ENCODE measurements at places on chromosomes 12 and 14.
A peak's percentile ranks its signal among the peaks of the same experiment; 100 is the strongest.

- DNase-seq = peak; percentile 25
Observed at GRCh38 chr12:114852976-114853529, 169.1 kb upstream of the TBX3 start.

GRCh38 chr14:99855271-99855670 is 62.1 kb downstream of the EML1 start:
- DNase-seq = no peak

- no peak for DNase-seq
Observed at GRCh38 chr14:91186515-91187066, 57.9 kb downstream of the GPR68 start.

DNA sequence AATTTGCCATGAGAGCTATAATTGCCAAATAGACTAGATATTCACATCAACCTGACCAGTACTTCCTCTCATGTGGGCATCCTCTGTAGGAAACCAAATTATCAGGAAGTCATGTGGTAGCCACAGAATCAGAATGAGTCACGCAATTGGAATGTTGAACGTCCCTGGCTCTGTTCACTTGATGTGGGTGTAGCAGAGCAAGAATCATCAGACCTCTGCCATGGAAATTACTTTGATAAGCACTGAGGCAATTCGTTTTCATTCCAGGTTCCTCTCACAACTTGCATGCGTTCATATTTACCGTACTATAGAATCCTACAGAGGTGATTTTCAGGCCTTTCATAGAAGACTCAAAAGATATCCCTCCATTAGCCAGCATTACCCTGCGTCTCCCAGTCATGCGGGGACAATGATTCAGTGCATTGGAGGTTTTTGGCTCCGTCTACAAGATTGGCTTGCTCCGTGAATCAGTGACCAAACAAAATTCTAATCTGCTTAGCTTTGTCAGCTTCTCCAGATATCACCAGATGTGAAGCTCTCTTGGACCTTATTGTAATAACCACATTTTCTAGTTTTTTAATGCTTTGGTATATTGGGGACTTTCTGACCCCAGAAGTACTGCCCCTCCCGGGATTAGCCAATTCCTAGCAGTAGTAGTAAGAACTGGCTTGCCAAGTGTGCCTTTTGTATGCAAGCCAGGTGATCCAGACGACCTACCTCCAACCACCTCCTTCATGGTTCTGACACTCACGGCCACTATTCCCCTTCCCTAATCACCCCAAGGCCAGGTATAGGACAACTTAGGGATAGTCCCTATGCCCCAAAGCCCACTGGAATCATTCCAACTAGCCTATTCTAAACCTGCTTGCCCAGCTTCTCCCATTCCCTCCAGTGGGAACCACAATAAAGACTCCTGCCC is 133.4 kb downstream of the KICS2 start:
- DNase-seq = peak; percentile 97

DNA sequence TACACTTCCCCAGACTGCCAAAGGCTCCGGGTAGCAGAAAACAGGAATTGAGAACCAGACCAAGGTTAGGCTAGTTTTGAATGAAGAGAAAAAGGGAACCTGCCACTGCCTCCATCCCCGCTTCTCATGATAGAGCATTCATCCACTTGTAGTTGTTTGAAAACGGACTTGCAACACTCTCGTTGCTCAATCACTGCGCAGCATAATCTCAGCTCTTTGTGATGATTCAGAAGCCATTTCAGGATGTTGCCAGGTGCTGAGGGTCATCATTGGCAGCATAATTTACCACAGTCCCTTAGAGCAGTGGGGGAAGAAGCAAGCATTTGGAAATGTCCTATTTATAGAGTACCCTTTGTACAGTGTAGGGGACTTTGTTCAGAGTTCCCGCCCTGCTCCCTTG is 25.6 kb downstream of the KCNK13 start:
- DNase-seq = no peak

GRCh38 chr12:76560086-76560491 is 518 bp upstream of the OSBPL8 start:
- DNase-seq = no peak

GRCh38 chr12:81206429-81206828 is 128.6 kb downstream of the ACSS3 start:
- DNase-seq = no peak

- no peak for DNase-seq
Observed at GRCh38 chr14:49881350-49882001, 11.4 kb upstream of the ARF6 start.

DNA sequence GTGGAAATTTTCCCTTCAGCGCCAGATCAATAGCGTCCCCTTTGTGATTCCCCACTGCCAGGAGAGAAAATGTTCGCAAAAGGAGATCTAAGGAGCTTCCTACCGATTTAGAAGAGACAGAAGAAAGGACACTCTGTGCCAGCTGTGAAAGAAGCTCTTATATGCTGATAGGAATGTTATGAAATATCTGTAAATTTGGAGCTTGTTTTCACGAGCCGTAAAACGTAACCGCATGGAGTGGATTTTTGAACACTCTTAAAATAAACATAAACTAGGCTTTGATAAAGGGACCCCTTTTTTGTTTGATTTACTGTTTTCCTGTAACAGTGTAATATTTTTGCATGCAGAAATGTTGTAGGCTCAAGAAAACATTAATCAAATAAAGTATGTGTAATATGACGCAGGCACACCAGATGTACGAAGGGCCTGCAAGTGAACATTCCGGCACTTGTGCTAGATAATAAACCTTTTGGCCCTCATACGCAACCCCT is 346.8 kb downstream of the ETNK1 start:
- DNase-seq = no peak

DNA sequence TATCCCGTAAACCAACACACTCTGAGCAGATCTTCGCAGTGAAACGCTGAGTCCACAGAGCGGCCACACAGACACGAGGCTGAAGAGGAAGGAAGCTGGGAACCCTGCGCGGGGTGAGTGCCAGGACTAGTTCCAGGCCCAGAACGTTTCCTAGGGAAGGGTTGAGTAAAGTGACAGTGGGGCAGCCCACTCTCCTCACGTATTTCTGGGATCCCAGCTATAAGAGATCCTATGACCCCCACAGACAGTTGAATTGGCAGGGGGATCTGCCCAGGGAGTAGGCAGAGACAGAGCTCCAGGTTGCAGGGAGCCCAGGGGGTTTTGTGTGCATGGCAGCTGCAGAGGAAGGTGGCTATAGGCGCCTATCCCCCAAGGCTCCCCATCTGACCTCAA is 51.1 kb downstream of the GTF2A1 start:
- DNase-seq = no peak

DNA sequence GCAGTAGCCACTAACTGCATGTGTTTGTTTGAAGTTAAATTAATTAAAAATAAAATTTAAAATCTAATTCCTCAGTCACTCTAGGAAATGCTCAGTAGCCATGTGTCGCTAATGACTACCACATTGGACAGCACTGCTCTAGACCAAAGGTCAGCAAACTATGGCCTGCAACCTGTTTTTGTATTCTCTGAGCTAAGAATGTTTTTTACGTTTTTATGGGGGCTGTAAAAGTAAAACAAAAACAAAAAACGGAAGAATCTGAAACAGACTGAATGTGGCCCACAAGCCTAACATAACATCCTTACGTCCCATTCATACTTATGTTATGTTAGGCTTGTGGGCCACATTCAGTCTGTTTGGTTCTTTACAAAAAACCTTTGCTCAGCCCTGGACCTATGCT is 57.8 kb downstream of the LIN52 start:
- peak; percentile 5 for DNase-seq

GRCh38 chr14:89833120-89833532 is 121.4 kb downstream of the EFCAB11 start:
- DNase-seq = no peak

DNA sequence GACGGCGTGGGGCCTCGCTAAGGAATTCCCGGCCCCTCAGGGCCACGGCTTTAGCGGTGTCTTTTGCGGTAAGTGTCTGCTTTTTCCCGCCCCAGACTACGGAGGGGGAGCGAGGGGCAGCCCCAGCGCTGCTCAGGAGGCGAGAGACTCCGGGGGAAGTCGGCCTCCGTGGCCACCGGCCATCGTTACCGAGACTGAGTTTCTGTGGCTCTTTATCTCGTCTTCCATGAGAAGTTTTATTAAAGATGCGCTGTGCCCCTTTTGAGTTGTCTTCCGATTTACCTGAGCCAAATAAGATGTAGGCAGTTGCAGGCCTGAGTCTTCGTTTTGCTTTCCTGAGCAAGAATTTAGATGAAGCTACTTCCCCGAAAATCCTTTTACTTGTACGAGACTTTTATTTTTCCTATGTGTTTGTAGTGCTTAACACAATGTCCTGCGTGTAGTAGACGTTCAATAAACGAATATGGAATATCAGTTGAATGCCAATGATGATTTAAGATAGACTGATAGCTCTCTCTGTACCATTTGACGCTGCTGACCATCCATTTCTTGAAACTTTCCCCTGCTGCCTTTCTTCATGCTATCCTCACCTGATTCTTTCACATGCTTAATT is 462 bp downstream of the SRP54 start:
- no peak for DNase-seq

DNA sequence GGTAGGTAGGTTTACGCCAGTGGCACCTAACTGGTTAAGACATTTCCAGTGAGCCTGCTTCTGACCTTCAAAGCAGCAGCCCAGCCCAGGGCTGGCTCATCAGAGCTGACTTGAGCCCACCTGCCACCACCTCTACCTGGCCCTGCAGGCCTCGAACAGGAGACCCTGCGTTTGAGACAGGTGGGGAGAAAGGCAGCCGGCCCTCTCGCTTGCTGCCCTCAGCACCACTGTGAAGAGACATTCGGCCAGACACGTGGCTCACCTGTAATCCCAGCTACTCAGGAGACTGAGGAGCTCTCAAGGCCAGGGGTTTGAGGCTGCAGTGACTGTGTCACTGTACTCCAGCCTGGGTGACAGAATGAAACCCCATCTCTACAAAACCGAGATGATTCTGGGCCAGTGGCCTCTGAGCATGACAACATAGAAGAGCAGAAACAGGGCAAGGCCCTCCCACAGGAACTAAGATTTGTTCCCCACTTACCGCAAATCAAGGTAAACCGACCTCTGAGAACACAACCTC is 74.2 kb downstream of the TESC start:
- no peak for DNase-seq

- DNase-seq = no peak
Observed at GRCh38 chr14:35341751-35342488, 49.7 kb downstream of the PSMA6 start.

- DNase-seq = no peak
Observed at GRCh38 chr12:105107171-105107493, 399 bp upstream of the WASHC4 start.

GRCh38 chr14:34355584-34356263 is 106.3 kb downstream of the SPTSSA start:
- DNase-seq = peak; percentile 67

DNA sequence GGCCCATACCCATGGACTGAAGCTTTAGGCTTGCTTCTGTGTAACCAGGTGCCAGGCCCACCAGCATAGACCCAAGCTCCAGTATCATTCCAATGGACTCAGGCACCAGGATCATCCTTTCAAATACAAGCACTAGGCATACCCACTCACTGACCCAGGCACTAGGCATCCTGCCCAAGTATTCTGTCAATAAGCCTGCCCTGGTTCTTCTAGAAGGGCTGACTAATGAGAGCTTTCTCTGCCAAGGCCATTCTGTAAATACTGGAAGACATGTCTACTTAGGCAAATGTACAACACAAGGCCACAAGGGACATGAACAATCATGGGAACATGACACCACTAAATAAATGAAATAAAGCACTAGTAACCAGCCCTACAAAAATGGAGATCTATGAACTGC is 352.2 kb downstream of the FSCB start:
- no peak for DNase-seq

DNA sequence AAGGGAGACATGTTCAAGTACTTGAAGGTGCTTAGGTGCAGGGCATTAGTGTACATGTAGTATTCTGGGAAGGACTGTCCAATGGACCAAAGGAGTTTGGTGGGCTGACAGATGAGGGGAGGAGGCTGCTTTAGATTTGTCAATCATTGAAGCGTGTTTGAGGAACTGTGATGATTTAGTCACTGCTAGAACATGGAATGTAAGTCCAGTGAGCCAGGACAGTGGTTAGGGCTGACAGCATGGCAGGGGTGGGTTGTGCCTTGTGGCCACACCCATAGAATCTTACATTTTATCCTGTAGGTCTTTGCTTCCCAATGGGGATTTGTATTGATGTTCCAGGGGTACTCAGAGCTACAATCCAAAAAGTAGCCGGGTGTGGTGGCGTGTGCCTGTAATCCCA is 24.6 kb downstream of the DIP2B start:
- no peak for DNase-seq

DNA sequence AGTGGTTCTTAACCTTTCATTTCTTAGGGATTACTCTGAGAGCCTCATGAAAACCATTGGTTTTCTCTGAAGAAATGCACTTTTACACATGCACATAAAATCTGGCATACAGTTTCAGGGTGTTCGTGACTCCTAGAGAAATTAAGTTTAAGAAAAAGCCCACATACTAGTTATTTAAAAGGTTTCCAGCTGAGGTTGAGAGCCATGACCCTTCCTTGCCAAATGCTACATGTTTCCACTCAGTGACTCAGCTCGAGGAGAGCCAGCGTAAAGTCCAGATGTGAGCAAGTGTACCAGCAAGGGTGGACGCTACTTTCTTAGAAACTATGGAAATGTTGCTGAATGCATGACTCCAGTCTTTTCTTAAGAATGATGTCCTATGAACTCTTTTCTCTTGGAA is 42.7 kb upstream of the FLRT2 start:
- peak; percentile 97 for DNase-seq

- DNase-seq = peak; percentile 52
Observed at GRCh38 chr12:121190523-121191031, 19.4 kb upstream of the P2RX4 start.

GRCh38 chr12:97109441-97109840 is 202.4 kb downstream of the NEDD1 start:
- DNase-seq = no peak

- DNase-seq = no peak
Observed at GRCh38 chr12:27964123-27964522, 8.4 kb downstream of the PTHLH start.

GRCh38 chr14:100703386-100704220 is 23.1 kb upstream of the DLK1 start:
- no peak for DNase-seq
